NCI-H2227 treated with DMSO at 0.1 percent for 48 hours (cell line): ENCODE measurements at places on chromosomes 16 and 17.

DNA sequence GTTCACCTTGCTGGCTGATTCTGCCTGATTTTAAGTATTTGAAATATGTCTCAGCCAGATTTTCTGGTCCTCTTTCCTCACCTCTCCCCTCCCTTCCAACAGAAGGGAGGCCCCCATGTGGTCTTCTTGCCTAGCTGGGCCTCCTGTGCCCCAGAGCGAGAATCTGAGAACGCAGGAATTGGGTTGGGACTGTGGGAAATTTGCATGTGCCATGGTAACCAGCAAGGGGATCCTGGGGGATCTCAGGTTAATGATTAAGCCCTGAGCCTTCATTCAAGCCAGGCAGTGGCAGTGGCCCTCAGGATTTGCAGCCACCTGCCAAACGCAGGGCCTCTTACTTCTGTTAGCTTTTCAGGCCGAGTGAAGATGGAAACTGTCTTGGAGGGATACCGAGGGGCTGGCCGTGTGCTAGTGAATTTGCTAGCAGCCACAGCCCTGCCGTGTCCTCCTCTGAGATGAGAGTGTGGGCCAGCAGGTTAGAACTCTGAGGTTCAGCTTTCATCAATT, 40.2 kb downstream of the KSR1 start:
- no peak for DNase-seq

- DNase-seq: no peak
These were observed 5.8 kb downstream of the FBXL19 start for GRCh38 chr16:30929167-30929566.

GRCh38 chr17:75639327-75639726, 6.1 kb downstream of the SMIM5 start:
- no peak for DNase-seq

- DNase-seq: peak; percentile 31
These were observed 759 bp upstream of the TP53I13 start for GRCh38 chr17:29567554-29568330.

DNA sequence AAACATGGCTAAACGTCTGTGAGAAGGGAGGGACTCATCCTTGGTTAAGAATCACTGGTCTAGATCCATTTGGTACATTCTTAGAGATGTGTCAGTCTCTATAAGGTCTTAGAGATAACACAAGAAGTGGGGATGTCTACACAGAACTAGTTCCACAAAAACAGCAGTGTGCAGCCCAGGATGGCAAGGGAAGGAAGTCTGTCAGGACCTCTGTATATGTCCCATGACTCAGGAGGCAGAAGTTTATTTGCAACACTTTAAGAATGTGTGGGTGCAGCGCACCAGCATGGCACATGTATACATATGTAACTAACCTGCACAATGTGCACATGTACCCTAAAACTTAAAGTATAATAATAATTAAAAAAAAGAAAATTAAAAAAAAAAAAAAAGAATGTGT, 548.5 kb upstream of the SOX9 start:
- no peak for DNase-seq

GRCh38 chr16:4207683-4208340, 34.1 kb downstream of the SRL start:
- no peak for DNase-seq

GRCh38 chr16:25988084-25988483, 296.3 kb downstream of the HS3ST4 start:
- DNase-seq: no peak

GRCh38 chr16:89133457-89134127, 38.0 kb upstream of the CDH15 start:
- no peak for DNase-seq

GRCh38 chr17:64413513-64413912, 22.9 kb upstream of the PECAM1 start:
- DNase-seq: no peak

DNA sequence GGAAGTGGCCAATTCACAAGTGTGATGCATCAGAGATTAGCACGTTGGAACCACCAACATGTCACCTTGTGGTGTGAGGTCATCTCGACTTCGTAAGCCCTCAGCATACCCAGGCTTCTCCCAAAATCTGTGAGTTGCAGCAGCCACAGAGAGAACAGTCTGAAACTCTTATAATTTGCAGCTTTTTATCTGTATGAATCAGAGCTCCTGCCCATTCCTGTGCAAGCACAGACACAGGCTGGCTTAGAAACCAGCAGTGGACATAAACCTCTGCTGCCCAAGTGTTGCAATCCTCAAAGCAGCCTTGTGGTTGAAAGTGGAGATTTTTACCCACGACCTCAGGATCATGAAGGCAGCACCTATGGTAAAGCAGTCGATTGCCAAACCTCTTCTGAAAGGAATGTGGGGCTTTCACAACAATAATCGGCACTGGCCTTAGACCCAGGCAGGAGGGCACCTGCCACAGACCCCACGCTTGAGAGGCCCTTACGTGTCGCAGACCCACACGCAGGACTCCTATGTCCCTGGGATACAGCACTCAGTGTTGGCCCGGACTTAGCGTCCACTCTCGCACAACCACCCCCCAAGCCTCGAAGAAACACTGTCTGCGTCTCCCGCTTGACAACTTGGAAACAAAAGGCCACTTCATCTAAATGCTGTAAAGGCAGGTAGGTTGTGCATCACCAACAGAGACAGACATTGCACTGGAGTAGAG, 24.5 kb upstream of the OSGIN1 start:
- no peak for DNase-seq

DNA sequence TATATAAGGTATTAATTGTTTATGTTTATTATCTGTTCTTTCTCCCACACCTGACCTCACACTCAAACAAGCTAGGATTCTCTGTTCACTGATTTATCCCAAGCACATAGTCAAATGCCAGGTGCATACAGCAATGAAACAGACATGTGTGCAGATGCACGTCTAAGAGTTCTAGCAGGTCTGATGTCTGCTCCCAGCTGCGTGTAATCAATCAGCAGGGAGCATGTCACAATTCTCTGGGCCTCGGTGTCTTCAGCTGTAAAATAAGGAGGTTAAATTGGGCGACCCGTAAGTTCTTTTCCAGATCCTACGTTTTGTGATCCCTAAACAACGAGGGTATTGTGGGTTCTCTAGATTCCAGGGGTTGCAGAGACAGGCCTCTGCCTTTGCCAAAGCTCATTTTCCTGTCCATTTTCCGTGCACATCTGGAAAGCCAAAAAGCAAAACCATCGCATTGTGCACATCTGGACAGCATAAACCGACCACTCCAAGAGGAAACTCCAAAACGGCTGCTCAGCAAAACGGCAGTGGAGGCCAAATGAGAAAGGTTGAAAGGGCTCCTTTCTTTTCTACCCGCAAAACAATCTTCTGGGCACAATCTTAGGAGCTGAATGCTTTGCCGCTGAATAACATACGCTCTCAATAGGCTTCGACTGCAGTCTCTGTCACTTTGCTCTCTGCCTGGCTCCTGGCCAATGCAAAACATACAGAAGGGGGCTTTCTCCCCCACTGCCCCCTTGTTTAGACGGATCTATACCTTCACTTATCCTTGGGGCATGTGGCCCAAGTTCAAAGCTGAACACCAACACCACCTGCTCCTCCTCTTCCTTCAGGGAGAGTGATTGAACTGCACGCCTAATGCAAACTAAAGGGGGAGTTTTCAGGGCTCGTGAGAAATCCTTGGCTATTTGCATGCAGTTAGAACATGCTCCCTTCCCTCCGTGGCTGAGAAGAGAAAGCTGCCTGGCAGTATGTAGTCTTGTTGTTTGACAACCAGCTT, 426.3 kb downstream of the SLC39A11 start:
- peak; percentile 35 for DNase-seq

- DNase-seq: no peak
These were observed 356 bp downstream of the TUBD1 start for GRCh38 chr17:59892251-59892923.

GRCh38 chr16:79310710-79311109, 289.8 kb downstream of the MAF start:
- no peak for DNase-seq

DNA sequence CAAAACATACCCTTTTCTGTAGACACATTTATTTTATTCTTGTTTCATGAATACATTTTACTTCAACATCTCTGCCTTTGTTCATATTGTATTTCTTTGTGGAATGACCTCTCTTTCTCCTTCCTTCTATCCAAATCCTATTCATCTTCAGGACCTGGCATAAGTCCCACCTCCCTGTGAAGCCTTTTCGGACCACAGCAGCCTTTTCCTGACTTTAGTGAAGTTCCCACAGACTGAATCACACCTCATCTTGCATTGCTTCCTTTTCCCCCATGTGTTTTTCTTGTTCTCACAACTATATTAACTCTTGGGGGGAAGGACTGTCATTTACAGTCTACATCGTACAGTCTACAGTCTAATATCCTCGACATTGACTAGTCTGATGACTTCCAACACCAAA, 58.2 kb downstream of the MFSD11 start:
- DNase-seq: no peak

DNA sequence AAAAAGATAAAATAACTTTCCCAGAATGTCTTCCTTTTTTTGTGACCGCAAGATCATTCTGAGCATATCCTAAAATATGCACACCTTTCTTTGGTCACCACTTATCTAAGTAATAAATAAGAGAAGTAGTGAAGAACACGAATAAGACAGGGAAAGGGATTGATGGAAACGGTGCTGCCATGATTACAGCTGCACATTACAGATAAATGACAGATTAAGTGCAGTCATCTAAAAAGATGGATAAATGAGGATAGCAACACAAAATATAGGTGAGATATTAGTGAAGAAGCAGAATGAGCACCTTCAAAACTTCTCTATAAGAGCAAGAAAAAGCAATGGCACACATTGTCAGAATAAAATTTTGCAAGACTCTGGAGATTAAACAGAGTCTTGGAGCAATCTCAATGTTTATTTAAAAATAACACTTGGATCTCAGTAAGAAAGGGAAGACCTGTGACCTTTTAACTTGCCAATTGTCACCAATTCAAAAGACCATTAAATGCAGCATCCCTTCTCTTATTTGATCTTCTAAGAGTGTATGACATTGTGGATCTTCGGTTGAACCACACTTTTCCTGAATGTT, 567.1 kb downstream of the KCNJ2 start:
- DNase-seq: no peak

DNA sequence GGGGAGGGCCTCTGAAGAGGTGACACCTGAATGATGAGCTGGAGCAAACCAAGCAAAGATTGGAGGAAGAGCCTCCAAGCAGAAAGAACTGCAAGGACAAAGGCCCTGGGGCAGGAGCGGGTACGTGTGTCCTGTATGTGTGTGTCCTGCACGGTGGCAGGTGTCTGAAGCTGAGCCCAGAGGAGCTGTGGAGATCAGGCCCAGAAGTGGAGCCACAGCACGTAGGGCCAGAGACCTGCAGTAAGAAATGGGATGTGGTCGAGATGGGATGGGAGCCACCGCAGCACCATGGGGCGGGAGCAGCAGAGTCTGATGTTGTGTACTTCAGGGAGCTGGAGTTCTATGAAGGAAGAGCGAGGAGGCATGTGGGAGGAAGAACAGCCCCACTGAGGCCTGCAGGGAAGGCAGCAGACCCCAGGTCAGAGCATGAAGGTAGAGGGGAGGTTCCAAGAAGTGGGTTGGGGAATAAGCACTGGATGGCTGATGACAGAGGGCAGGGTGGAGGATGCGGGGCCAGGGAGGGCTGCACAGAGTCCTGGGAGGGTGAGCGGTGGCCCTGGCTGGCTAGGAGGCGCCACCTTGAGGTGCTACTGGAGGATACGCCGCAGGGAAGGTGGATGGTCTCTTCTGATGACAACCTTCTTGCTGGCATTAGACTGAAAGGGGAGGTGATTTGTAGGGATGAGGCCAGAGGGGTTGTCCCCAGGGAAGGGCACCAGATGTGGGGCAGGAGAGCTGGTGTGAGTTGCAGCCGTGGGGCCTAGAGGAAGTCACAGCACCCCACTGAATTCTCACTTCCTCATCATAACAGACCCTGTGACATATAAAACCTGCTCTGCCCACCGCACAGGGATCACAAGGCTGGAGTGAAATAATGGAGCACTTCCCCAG, 10.6 kb upstream of the CETP start:
- DNase-seq: no peak

- DNase-seq: no peak
These were observed 830 bp downstream of the SPHK1 start for GRCh38 chr17:76384987-76385891.

GRCh38 chr17:44904001-44904984, 5.0 kb upstream of the EFTUD2 start:
- DNase-seq: no peak

- DNase-seq: no peak
These were observed 69.5 kb downstream of the USP31 start for GRCh38 chr16:23079675-23080301.

GRCh38 chr16:10579575-10579964, 828 bp downstream of the EMP2 start:
- DNase-seq: no peak

GRCh38 chr16:57893559-57894389, 77.2 kb downstream of the CNGB1 start:
- DNase-seq: no peak

- no peak for DNase-seq
These were observed 92.3 kb downstream of the CCDC182 start for GRCh38 chr17:57652811-57653210.

GRCh38 chr16:51327001-51327400, 175.9 kb upstream of the SALL1 start:
- DNase-seq: no peak

- no peak for DNase-seq
These were observed 12.9 kb upstream of the SEC14L1 start for GRCh38 chr17:77127735-77128361.

- DNase-seq: no peak
These were observed 4.3 kb upstream of the ODAD4 start for GRCh38 chr17:41925991-41926590.

- no peak for DNase-seq
These were observed 1.2 kb downstream of the NPTX1 start for GRCh38 chr17:80474961-80475909.

DNA sequence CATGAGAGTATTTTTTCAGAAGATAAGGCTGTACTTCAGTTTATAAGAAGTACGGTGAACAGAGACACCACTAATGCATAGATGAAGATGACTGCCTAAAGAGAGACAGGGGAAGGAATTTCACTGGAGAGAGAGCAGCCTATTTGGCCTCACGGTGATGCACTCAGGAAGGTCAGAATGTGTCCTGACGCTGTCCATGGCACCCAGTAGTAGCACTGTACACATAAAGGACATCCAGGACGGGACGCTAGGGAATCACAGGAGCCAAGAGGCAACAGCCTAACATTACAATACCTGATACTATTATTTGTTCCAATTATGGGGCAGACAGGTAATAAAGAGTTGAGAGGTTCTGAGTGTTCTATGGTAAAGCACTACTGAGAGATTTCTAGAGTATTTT, 24.9 kb upstream of the LRRC37A start:
- no peak for DNase-seq

GRCh38 chr16:85479972-85480726, 133.0 kb upstream of the GSE1 start:
- no peak for DNase-seq

DNA sequence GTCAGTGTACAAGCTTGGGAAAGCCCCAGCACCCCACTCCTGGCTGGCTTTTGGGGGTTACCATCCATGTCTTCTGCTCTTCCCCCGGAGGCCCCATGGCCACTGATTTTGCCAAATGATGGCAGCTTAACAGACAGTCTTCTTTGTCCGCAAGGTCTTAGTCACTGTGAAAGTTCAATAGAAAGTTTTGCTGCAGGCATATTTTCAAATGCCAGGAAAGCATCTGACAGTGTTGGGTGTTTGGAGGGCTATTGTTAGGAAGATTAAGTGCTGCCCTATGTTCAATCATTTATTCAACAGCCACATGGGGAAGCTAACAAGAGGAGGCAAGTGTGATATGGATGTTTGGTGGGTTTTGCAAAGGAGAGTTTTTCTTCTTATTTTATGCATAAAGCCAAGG, 122.4 kb downstream of the TOX3 start:
- DNase-seq: no peak

GRCh38 chr16:50469121-50469743, 79.0 kb upstream of the NKD1 start:
- DNase-seq: no peak
